ENCODE measurements at places on chromosomes 4 and X.

GRCh38 chrX:121028419-121028818, 19.0 kb upstream of the GLUD2 start:
- H3K27ac ChIP-seq, result no peak overlapping the region
- H3K36me3 ChIP-seq, result no peaks in the 10 kb centered on the region
- H3K27me3 ChIP-seq, result no peaks in the 10 kb centered on the region
- H3K4me3 ChIP-seq, result no peak overlapping the region

DNA sequence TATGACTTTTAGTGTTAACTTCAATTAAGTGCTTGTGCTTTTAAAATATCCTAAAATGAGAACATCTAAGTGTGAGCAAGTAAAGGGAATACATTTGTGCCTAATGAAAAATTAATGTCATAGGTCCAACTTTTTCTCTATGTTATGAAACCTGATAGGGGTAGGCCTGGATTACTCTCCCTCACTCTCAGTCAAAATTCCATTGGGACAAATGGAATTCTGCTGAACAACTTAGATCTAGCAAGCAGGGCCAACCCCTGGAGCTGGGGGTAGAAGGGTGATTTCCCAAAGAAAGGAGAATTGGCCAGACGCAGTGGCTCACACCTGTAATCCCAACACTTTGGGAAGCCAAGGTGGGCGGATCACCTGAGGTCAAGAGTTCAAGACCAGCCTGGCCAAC, 67.4 kb downstream of the EDNRA start:
- no peak overlapping the region for H3K4me3 ChIP-seq
- H3K27ac ChIP-seq, result no peak overlapping the region
- DNase-seq, result no peak
- H3K36me3 ChIP-seq, result no peaks in the 10 kb centered on the region

GRCh38 chrX:137151403-137151802, 117.6 kb upstream of the GPR101 start:
- H3K27me3 ChIP-seq, result no peaks in the 10 kb centered on the region
- no peak overlapping the region for H3K27ac ChIP-seq
- H3K4me1 ChIP-seq, result no peaks in the 10 kb centered on the region
- H3K36me3 ChIP-seq, result no peaks in the 10 kb centered on the region
- DNase-seq, result peak; percentile 51

- H3K27me3 ChIP-seq, result no peaks in the 10 kb centered on the region
- H3K4me3 ChIP-seq, result no peak overlapping the region
- no peak overlapping the region for H3K27ac ChIP-seq
- no peak for DNase-seq
- no peaks in the 10 kb centered on the region for H3K4me1 ChIP-seq
Measured at GRCh38 chr4:87193958-87194675, 26.3 kb downstream of the KLHL8 start.

DNA sequence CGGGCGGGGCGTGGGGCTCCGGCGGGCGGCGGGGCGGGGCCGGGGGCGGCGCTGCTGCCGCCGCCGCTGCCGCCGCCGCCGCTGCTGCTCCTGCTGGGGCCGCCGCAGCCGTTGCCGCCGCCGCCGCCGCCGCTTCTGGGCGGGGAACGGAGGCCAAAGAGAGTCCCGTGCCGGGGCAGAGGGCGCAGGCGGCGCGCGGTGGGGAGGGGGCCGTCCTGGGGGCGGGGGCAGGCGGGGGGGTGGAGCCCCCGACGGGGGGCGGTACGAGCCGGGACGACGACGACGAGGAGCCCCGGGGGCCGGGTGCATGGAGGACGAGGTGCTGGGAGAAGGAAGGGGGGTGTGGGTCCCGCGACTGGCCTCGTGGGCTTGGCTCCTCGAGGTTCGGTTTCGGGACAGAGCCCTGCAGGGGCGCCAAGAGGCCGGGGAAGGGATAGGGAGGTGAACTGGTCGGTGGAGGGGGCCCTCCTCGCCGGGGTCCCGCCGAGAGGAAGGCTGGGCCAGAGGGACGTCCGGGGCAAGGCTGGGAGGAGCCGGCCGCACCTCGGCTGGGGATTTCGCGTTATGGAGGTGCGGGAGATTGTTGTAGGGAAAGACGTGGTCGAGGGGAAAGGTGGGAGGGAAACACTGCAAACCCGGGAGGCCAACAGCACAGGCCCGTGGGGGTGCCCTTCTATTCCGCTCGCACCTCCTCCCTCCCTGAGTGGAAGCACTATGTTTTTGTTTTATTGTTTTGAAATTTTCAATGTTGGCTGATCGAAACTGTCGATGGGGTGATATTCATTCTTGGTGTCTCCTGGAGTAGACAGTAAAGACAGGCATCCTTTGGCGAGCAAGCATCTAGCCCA, 1.9 kb downstream of the BCORL1 start:
- H3K27ac ChIP-seq, result no peak overlapping the region
- no peaks in the 10 kb centered on the region for H3K4me1 ChIP-seq
- DNase-seq, result no peak
- H3K36me3 ChIP-seq, result no peaks in the 10 kb centered on the region
- H3K4me3 ChIP-seq, result peak overlapping the region; percentile 24

- no peak overlapping the region for H3K27ac ChIP-seq
- H3K27me3 ChIP-seq, result no peaks in the 10 kb centered on the region
- no peaks in the 10 kb centered on the region for H3K4me1 ChIP-seq
- H3K4me3 ChIP-seq, result no peak overlapping the region
Measured at GRCh38 chr4:74297539-74297938, 10.7 kb upstream of the EPGN start.

DNA sequence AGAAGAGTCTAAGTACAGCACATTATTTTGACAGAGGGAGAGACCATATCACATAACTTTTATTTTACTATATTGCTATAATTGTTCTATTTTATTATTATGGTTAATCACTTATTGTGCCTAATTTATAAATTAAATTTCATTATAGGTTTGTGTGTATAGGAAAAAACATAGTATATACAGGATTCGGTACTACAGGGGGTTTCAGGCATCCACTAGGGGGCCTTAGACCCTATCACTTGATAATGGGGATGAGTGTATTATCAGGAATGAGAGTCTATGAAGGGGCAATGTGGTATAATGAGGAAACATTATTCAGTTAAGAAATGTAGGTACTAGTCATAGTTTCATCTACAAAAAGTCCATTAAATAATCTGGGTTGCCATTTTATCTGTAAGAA, 833.1 kb downstream of the C4orf33 start:
- DNase-seq, result peak; percentile 29
- H3K36me3 ChIP-seq, result no peaks in the 10 kb centered on the region
- H3K4me1 ChIP-seq, result no peaks in the 10 kb centered on the region
- no peak overlapping the region for H3K27ac ChIP-seq
- H3K4me3 ChIP-seq, result no peak overlapping the region
- no peaks in the 10 kb centered on the region for H3K27me3 ChIP-seq

GRCh38 chrX:53683556-53684414, 2.7 kb downstream of the HUWE1 start:
- peak overlapping the region; percentile 69 for H3K4me3 ChIP-seq
- no peaks in the 10 kb centered on the region for H3K4me1 ChIP-seq
- no peaks in the 10 kb centered on the region for H3K27me3 ChIP-seq

- peaks cover 3% of the 10 kb centered on the region for H3K4me1 ChIP-seq
- H3K36me3 ChIP-seq, result no peaks in the 10 kb centered on the region
- H3K4me3 ChIP-seq, result no peak overlapping the region
- no peaks in the 10 kb centered on the region for H3K27me3 ChIP-seq
Measured at GRCh38 chr4:81574991-81575390, 103.3 kb upstream of the RASGEF1B start.

GRCh38 chr4:152357206-152357605, 178.7 kb downstream of the FBXW7 start:
- H3K27me3 ChIP-seq, result no peaks in the 10 kb centered on the region
- no peak overlapping the region for H3K27ac ChIP-seq
- no peaks in the 10 kb centered on the region for H3K36me3 ChIP-seq
- peaks cover 4% of the 10 kb centered on the region for H3K4me1 ChIP-seq

GRCh38 chr4:75919920-75920319, 17.7 kb upstream of the PPEF2 start:
- no peak overlapping the region for H3K27ac ChIP-seq
- no peak overlapping the region for H3K4me3 ChIP-seq
- no peaks in the 10 kb centered on the region for H3K27me3 ChIP-seq
- no peaks in the 10 kb centered on the region for H3K4me1 ChIP-seq
- DNase-seq, result no peak
- peaks cover 1% of the 10 kb centered on the region for H3K36me3 ChIP-seq

DNA sequence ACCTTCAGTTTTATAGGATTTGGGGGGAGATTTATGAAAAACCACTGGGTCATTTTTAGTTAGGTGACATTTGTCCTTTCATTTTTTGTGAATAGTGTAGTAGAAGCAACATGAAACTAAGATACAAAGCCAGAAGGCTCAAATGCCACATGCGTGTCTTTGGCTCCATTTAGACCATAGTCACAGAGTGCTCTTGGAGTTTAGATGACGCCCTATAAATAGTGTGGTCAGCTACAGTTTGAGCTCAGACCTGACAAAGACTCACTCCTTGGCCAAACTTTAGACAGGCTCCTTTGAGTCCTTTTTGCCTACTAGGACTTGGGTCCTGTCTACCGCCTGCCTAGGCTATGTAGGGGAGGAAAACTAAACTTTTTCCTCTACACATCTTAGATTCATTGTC, 16.8 kb upstream of the PAGE1 start:
- H3K36me3 ChIP-seq, result no peaks in the 10 kb centered on the region
- no peaks in the 10 kb centered on the region for H3K27me3 ChIP-seq
- no peaks in the 10 kb centered on the region for H3K4me1 ChIP-seq
- no peak overlapping the region for H3K27ac ChIP-seq
- H3K4me3 ChIP-seq, result no peak overlapping the region

- DNase-seq, result no peak
- no peak overlapping the region for H3K4me3 ChIP-seq
- H3K27me3 ChIP-seq, result no peaks in the 10 kb centered on the region
- no peak overlapping the region for H3K27ac ChIP-seq
Measured at GRCh38 chr4:138034871-138035270, 207.3 kb downstream of the SLC7A11 start.

GRCh38 chr4:139735381-139736273, 70.0 kb downstream of the MGST2 start:
- DNase-seq, result peak; percentile 71
- no peaks in the 10 kb centered on the region for H3K27me3 ChIP-seq
- H3K4me1 ChIP-seq, result peaks cover 18% of the 10 kb centered on the region
- H3K27ac ChIP-seq, result peak overlapping the region; percentile 78
- H3K36me3 ChIP-seq, result no peaks in the 10 kb centered on the region

DNA sequence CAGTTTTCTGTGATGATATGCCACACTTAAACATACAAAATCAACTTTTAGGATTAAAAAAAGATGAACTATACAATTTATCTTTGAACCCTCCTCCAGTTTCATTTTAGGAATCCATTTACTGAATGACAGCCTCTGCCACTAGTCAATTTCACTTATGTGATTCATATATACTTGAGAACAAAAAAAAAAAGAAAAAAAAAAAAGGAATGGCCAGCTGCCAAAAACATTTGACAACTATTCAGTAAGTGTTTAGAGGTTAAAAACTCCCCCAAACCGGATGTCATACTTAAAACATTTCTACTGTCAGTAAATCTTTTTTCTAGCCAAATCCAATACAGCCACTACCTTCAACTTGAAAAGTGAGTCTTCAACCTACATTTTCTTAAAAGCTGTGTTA, 266.7 kb upstream of the MAGEB2 start:
- H3K27me3 ChIP-seq, result no peaks in the 10 kb centered on the region
- no peaks in the 10 kb centered on the region for H3K4me1 ChIP-seq
- H3K4me3 ChIP-seq, result no peak overlapping the region
- DNase-seq, result no peak

DNA sequence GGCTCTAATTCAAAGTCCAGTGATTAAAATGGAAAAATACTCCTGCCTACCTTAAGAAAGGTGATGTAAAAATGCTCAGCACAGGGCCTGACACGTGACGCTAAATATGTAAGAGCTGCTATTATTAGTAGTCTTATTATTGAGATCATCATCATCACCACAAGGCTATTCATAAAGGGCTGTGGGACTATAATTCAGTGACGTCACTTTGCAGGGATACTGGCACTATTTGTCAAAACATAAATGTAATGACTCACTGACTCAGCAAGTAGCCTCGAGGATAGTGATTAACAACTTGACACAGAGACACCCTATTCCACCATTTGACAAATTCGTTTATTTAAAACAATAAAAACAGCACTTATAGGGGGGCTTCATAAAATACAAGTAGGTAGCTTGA, 258.9 kb downstream of the SPANXN1 start:
- no peak overlapping the region for H3K27ac ChIP-seq
- DNase-seq, result no peak
- H3K4me3 ChIP-seq, result no peak overlapping the region
- no peaks in the 10 kb centered on the region for H3K27me3 ChIP-seq

- no peak overlapping the region for H3K4me3 ChIP-seq
- no peaks in the 10 kb centered on the region for H3K36me3 ChIP-seq
- H3K27ac ChIP-seq, result no peak overlapping the region
Measured at GRCh38 chr4:138090150-138090917, 151.8 kb downstream of the SLC7A11 start.

DNA sequence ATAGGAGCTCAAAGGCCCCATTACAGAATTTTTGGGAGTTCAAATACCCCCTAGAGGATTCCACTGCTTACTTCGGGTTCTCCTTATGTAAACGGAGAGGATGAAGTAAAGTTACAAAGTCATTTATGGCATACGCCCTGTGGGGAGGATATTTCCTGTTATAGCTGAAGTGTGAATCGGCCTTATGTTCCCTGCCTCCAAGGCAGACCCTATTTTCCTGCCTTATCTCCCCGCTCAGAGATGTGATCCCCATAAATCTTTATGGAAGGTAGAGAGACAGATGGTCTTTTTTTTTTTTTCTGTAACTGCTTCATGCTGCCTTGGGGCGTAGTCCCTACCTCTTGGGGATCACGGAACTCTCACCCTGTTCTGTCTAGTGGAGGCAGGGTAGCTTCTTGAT, 56.0 kb upstream of the DHX15 start:
- H3K27me3 ChIP-seq, result no peaks in the 10 kb centered on the region
- no peaks in the 10 kb centered on the region for H3K4me1 ChIP-seq
- H3K36me3 ChIP-seq, result no peaks in the 10 kb centered on the region
- H3K27ac ChIP-seq, result no peak overlapping the region
- no peak for DNase-seq

- no peak for DNase-seq
- no peak overlapping the region for H3K4me3 ChIP-seq
Measured at GRCh38 chr4:8046925-8047541, 107.4 kb upstream of the AFAP1 start.

- no peaks in the 10 kb centered on the region for H3K36me3 ChIP-seq
- H3K27me3 ChIP-seq, result no peaks in the 10 kb centered on the region
- no peak for DNase-seq
- no peak overlapping the region for H3K4me3 ChIP-seq
- no peak overlapping the region for H3K27ac ChIP-seq
- no peaks in the 10 kb centered on the region for H3K4me1 ChIP-seq
Measured at GRCh38 chr4:79426989-79427388, 19.0 kb upstream of the GK2 start.

- no peak for DNase-seq
- peaks cover 2% of the 10 kb centered on the region for H3K4me1 ChIP-seq
- no peak overlapping the region for H3K4me3 ChIP-seq
- H3K27ac ChIP-seq, result no peak overlapping the region
Measured at GRCh38 chr4:43112139-43112538, 219.6 kb downstream of the GRXCR1 start.

DNA sequence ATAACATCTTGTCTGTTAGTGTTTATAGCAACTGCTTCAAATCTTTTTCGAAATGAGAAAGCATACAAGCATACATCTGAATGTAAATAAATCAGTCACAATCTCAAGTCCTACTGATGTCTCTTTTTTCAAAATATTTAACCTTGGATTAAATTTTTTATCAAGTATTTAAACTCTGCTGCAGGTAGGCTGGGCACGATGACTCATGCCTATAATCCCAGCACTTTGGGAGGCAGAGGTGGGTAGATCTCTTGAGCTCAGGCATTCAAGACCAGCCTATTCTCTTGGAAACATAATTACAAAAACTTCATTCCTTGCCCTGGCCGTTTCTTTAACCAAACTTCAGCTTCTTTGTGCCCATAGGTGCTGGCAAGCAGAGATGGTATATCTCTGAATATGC, 540.3 kb upstream of the GALNT7 start:
- H3K36me3 ChIP-seq, result no peaks in the 10 kb centered on the region
- H3K27me3 ChIP-seq, result no peaks in the 10 kb centered on the region
- H3K27ac ChIP-seq, result no peak overlapping the region
- DNase-seq, result peak; percentile 5

All from mesendoderm (in vitro differentiated cells).